ENCODE measurements at places on chromosomes 6 and 20.
A peak's percentile ranks its signal among the peaks of the same experiment; 100 is the strongest.

- no peak for DNase-seq
Measured at GRCh38 chr6:35781290-35781689, 471 bp downstream of the CLPSL1 start.

GRCh38 chr20:5489601-5490000 is 172.8 kb upstream of the PROKR2 start:
- no peak for DNase-seq

DNA sequence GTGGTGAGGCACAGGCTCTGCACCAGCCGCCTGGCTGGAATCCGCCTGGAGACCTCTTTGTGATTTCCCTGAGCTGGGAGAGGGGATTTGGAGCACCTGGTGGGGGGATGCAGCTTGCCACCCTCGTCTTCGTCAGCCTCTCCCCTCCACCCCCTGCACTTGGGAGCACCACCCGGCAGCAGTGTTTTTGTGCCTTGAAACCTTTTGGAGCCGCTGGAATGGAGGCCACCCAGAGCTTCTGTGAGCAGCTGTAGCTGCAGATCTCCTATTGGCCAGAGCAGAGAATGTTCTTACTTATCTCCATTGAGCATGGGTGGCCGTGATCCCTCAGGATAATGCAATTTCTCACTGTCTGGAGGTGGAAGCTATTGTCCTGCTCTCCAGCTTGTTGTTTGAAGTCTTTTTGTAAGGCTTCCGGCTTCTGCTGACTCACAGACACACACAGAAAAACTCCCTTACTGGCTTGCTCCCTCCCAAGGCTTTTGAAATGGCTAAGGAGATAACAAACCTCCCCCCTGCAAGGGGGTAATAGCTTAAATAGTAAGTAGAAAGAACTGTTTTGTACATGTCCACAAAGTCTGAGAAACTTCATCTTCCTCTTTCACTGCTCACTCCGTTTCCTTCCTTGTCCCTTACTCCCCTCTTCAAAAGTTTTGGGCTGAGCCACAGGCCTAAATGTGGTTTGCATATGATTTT is 271.2 kb downstream of the PRL start:
- no peak for DNase-seq

- no peak for DNase-seq
Measured at GRCh38 chr6:49551866-49552129, 1.3 kb downstream of the C6orf141 start.

DNA sequence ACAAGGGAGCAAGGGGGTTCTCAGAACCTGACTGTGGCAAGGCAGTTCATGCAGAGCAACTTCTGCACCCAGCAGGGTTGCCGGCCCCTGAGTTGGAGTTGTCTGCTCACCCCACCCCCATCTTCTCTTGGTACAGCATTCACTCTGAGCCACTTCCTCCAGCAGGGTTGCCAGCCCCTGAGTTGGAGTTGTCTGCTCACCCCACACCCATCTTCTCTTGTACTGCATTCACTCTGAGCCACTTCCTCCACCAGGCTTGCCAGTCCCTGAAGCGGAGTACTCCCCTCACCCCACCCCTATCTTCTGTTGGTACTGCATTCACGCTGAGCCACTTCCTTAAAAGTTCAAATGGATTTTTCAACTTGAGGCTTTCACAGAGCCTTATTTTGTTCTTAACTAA is 79.7 kb upstream of the SYNDIG1 start:
- peak; percentile 79 for DNase-seq

GRCh38 chr6:22512686-22513427 is 56.5 kb upstream of the HDGFL1 start:
- no peak for DNase-seq

DNA sequence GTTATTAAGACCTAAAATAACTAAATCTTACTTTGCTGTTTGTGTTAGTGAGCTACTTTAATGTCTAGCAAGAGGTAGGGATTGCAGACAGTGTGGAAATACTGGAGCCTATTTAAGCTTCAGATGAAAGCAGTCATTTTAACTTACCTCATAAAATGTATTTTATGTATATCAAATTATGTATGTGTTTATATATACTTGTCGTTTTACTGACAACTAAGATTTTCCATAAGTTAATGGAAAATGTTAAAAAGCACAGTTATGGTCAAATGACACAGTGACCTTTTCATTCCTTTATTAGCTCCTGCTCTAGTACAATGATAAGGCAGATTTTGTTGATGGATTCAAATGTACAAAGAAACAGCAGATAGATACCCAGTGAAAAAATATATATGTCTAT is 34.6 kb downstream of the QKI start:
- no peak for DNase-seq

DNA sequence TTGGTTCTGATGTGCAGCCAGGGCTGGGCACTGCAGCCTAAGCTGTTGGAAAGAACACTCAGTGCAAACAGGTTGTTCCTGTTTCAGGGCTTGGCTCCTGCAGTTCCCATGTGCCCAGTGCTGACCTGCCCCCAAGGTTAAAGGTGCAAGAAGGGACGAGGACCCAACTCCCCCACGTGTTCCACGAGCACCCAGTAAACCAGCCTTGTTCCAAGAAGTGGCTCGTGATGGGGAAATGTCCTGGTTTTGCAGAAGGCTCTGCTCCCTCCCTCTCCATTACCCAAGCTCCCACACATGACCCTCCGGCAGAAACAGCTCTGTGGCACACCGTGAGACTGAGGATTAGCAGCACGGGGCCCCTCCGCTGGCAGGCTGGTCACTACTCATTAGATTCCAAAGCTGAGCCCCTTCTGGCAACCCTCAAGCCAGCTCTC is 9.4 kb downstream of the ACSS1 start:
- no peak for DNase-seq

GRCh38 chr6:158158123-158158522 is 9.9 kb downstream of the SERAC1 start:
- no peak for DNase-seq

DNA sequence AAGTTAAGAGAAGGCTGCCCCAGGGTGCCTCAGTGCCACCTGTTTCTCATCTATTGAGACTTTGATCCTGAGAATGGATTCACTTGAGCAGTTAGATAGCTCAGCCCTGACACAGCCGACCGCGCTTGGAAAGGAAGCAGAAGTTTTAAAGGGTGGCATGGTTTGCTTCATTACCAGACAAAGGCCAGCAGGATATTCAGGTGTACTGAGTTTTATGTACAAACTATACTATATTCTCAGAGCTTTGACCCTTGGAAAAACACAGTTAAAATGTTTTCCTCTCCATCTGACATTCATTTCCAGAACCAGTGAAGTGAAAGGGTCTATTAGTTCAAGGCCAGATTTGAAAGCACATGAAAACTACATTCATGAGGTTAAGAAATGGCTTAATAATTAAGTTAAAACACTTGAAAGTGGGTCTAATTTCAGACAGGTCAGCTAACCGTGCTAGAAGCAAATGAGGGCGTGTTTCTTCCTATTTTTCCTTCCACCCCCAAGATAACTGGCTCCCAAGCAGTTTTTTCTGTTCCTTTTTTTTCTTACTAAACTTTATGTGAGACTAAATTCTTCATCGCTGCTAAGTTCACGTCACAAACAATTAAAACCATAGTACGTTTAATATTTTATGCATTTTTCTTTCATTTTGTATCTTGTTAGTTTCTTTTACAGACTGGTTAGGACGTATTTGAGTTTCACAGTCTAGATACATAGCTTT is 385.3 kb upstream of the SOX4 start:
- no peak for DNase-seq

DNA sequence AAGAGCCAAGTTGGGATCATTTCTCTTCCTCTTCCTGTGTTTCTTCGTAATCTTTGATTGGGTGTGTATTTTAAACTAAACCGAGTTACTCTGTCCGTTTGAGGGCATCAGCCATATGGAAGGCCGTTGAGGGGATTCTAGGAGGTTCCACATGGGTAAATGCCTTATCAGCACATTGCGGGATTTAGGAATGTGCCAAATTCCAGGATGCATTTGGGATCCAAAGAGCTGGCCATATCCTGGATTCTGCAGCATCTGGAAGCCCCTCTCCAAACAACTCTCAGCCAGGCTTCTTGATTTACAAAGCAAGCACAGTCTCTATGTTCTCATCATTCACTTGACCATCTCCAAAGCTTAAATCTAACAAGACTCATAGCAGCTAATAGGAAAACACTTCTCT is 67.6 kb upstream of the RIN2 start:
- DNase-seq: no peak

DNA sequence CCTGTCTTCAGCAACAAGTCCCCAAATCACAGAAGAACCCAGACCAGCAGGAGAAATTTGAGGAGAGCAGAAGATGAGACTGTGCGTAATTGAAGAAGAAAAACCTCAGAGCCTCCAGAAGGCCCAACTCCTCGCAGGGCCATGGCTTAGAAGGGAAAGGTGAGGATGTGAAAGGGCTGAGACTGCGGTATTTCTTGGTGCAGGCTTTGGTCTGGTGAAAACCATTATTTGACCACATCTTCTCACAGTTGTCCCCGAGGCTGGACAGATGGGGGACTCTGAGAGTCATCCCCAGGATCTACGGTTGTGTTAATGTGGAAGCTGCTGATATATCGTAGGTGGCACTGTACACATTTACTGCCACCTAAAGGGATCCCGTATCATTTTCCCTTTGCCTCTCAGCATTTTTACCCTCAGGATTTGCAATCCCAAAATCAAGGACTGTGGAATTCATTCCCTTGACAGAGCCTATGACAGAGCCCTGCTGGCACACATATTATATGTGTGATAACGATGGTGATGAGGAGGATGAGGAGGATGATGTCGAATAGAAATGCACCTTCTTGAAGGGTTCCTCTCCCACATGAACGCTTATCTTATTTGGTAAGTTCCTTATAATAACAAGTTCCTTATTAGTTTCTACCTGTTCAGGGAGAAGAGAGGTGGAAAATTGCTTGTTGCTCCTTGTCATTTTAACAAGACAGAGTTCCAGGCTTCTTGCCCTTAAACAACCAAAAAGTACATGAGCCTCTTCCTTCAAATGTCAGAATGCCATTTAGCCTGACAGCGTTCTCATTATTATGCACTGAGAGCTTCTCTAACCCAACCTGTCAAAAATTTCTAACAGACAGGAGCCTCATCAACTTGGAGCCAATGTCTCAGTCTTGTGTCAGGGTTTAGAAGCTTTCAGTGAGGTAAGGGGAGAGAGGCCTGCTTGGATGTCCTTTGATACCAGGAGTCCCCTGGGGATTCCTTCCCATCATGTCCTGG is 135.8 kb downstream of the PXDC1 start:
- no peak for DNase-seq

DNA sequence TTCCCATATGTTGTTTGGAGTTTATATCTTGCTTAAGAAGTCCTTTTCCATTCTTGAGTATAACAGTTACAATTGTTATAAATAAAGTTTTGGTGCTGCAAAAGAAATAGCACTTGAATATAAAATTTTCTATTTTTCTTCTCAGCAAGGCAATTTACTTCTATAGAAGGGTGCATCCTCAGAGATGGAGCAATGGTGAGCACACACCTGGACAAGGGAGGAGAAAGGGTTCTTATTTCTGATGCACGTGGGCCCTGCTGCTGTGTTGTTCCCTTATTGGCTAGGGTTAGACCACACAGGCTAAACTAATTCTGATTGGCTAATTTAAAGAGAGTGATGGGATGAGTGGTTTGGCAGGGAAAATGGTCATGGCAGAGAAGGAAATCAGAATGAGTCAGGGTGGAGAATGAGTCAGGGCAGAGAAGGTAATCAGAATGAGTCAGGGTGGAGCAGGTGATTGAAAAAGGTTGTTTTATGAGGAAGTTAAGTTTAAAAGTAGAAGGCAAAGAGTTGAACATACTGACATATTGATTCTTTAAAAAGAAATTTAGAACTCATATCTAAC is 38.0 kb downstream of the CST8 start:
- no peak for DNase-seq

GRCh38 chr6:109875973-109876372 is 102.1 kb upstream of the GPR6 start:
- no peak for DNase-seq

DNA sequence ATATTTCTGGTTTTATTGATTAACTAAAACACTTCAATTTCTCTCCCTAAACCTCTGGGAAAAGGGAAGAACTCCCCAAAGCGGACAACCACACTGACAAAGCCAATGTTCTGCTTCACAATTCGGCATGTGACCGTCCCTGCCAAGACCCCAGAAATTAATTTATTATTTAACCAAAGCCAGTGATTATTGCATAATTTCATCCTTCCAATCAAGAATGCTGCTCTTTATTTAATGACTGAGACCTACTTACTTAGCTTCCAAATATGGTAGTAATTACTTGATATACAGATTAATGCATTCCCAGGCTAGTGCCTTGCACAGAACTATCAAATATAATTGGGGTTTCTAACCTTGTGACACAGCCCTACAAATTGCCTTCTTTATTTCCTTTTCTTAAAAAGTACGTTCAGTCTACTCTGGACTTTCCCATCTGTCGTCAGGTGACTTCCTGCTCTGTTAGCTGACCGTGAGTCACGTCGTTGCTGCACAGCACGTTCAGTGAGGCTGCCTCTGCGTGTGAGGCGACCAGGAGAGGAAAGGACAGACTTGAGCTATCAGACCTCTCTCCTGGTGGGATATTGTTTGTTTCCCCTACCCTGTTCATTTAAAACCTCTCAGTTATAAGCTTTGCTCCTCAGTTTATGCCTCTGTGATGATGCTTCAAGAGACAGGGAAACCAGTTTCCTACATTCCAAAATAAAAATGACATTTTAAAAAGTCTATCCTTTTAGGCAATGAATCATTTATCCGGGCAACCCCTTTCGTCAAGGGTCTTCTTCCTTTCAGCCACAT is 55.7 kb upstream of the TNFAIP3 start:
- peak; percentile 78 for DNase-seq

GRCh38 chr20:57167971-57168701 is 98.3 kb downstream of the BMP7 start:
- no peak for DNase-seq

DNA sequence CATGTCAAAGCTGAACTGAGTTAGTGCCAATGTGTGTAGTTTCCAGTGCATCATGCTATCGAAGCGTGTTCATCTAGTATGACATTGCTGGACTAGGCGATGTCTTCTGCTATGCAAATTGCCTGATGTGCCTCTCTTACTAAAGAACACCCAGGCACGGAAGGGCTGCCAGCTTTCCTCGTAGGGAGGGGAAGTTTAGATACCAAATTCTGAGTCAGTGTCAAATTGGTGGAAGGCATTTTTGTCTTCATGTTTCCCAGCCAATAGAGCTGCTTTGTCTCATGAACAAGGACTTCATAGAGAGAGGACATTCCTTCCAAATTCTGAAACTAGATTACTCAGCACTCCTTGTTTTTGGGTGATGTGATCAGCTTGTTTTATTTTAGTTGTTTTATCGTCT is 320.1 kb downstream of the BTBD3 start:
- no peak for DNase-seq

- DNase-seq: no peak
Measured at GRCh38 chr6:63272397-63272796, 47.4 kb downstream of the LGSN start.

- no peak for DNase-seq
Measured at GRCh38 chr20:18412221-18412901, 54.5 kb downstream of the DZANK1 start.

DNA sequence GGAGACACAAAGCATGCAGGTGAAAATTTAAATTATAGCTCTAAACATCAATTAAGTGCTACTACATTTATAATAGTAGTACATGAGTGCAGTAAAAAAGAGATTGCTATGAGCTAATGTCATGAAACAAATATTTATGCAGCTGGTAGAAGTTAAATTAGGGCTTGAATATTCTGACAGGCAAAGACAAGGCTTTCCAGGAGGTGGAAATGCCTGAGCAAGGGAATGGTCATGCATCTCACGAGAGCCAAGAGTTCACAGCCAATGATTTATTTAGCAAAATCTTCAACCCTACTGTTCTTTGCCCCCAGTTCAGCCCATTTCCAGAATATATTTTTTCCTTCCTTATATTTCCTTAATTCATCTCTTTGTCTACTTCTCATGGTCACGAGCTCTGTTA is 128.9 kb downstream of the HIVEP2 start:
- no peak for DNase-seq
